ENCODE measurements at places on chromosomes 11 and 22.

- DNase-seq = no peak
These were observed 32.9 kb downstream of the PPM1F start for GRCh38 chr22:21919526-21920307.

DNA sequence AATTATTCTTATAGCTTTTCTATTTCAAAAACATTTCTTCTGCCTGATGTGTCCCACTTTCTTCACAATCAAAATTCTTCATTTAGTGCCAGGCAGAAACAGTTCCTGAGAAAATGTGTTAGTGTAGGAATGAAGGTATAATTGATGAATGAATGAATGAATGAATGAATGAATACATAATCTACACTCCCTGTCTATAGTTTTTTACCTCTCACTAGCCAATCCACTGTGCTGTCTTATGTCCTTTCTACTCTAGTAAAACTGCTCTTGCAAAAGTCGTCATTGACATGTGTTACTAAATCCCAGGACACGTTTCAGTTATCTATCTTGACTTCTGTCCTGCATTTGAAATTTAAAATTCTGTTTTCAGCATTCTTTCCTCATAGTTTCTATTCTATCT lies 42.9 kb downstream of the CHORDC1 start:
- no peak for DNase-seq

DNA sequence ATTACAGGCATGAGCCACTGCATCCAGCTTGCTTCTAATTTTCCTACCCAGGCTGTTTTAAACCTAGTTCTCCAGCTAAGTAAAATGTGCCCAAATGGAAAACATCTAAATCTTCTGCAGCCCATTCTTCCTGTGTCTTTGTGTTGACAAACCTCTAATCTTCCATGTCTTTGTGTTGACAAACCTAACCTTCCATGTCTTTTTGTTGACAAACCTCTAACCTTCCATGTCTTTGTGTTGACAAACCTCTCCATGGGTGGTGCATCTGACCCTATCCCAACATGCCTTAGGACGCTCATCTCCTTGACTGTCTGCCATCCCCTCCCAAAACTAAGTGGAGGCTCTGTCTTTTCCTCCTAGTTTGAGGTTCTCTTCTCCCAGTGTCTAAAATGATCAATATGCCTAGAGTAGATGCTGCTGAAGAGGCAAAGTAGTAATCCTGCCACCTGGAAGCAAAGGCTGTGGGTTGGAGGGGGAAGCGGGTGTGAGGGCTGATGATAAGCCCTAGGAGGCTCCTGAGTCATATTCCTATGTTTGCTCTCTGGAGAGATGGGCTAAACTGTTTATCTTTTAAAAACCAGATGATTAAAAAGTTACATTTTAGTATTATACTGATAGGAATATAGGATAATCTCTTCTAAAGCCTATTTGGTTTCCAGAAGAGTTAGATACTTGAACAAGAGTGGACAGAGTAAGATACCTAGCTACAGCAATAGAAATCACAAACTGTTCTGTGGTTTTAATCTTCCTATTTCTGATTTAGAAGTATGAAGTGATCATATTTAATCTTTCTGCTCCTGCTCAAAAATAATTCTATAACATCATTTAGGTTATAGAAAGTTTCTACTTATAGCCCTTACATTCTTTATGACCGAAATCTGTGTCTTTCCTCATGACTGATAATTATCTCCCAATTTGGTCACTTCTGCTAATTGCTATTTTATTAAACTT lies 7.9 kb downstream of the FEN1 start:
- DNase-seq = no peak

DNA sequence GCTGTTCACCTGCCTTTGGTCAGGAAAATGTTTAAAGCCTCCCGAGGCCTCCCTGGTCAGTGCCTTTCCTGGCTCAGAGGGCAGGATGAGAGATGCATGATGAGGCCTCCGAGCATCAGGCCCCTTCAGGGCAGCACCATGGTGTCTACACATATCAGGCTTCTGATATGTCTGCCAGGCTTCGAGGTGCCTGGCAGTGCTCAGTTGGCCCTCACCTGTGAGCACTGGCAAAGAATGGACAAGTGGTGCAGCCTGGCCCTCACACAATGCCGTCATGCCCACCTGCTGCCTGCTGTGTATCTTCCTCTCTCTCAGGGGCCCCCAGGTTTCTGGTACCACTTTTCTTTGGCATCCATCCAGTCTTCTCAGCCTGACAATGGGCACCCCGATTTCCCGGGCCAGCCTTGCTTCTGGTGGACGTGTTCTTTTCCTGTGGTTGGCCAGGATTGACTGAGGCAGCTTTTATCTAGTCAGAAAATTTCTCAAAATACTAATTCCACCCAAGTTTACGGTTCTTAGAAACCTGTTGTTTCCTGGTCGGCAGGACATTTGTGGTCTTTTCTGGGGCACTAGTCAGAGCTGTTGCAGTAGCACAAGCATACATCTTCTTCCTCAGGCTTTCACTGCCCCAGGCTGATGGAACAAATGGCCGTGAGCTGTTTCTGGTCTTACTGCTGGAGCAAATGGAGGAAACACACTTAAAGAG lies 76.8 kb upstream of the SUSD2 start:
- DNase-seq = no peak

- DNase-seq = no peak
These were observed 54.1 kb upstream of the ARHGAP42 start for GRCh38 chr11:100632941-100633452.

- no peak for DNase-seq
These were observed at the start of gene CTSW for GRCh38 chr11:65879617-65880016. Gene CTSW (plus strand): TSS chr11:65879837. CDS start chr11:65879855, 18 bp downstream.

GRCh38 chr22:41876275-41876674 lies 38.6 kb downstream of the SHISA8 start:
- DNase-seq = no peak

DNA sequence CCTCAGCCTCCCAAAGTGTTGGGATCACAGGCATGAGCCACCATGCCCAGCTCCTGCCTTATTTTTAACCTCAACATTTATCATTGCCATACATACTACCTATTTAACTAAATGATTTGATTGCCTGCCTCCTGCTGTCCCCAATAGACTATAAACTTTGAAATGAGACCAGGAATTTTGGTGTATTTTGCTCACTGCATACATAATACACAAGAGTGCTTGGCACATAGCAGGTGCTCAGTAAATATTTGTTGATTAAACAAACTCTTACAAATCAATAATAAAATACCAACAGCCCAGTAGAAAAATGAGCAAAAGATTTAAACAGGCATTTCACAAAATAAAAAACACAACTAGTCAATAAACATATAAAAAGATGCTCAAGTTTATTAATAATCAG lies 49.5 kb upstream of the PHF21A start:
- DNase-seq = no peak

DNA sequence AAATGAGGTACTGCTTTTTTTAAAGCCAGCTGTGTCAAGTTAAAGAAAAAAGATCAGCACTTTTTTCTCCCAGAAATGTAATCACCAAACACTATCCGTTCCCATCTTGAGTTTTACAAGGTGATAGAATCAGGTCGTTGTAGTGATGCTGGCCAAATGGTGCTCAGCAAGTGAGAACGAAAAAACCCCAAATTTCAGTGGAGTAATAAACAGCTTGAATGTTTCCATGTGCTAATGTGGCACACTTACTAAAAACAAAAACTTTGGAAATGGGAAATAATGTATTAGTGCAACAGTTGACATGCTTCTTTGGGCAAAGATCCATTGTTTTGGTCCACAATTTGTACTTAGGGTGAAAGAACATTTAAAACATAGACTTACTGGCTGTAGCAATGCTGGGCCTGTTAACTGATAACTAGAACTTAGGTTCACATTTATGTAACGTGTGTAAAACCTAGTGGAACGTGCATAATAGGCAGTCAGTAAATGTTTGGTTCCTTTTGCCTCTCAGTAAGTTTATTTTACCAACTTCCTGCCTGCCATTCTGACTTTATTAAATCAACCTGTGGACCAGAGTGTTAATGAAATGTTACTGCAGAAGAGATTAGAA lies 15.4 kb upstream of the GDPD4 start:
- no peak for DNase-seq
